Activated T-cell treated with anti-CD3 and anti-CD28 coated beads for 1 hour (primary cell): ENCODE measurements at places on chromosomes 7 and 10.

DNA sequence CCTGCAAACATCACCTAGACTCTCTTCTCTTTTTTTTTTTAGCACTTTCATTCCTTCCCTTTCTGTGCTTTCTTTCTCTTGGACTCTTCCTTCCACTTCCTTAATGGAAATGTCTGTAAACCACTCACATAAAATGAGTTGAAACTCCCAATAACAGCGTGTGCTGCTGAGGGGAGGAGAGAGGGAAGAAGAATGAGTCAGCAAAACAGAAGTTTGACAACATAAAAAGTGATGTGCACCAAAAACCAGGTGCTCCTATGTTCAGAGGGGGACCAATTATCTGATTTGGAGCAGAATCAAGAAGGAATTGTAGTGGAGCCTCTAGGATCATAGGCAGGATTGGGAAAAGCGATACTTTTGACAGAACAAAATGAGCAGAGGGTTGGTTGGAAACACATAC is 712.1 kb upstream of the IGFBP3 start:
- no peak for DNase-seq

- no peak for DNase-seq
Observed at GRCh38 chr10:3729397-3729976, 55.5 kb downstream of the KLF6 start.

DNA sequence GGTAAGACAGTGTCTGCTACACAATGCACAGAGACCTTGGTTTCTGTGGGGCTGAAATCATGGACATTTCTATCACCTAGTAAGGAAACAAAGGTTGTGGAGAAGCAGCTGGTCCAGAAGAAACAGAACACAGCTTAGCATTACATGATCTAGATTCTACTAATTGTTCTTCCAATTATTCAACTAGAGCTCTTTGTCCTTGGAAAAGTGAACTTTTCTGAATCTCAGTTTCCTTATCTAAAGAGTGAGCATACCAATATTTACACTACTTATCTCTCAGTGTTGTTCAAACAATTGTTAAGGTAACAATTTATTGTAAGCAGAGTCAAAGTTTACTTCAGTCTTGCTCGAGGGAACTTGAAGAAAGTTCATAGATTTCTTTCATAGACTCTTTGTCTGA is 42.3 kb upstream of the TRIM24 start:
- DNase-seq: no peak

GRCh38 chr10:62015994-62016393 is 114.5 kb downstream of the ARID5B start:
- no peak for DNase-seq

DNA sequence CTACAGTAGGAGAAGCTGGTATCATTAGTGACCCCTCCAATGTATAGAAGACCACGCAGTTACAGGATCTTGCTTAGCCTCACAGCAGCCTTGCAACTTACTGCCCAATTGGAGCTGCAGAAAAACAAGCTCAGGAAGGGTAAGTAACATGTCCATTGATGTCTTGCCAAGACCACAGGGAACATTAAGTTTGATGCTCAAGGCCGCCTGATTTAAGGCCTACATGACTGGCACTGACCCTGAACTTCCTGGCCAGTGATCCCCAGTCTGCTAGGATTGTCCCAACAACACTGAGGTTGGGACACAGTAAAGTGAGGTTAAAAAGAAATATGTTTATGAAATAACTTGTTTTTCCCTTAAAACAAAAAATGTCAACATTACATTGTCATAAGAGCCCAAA is 6.8 kb upstream of the GDF2 start:
- DNase-seq: no peak

DNA sequence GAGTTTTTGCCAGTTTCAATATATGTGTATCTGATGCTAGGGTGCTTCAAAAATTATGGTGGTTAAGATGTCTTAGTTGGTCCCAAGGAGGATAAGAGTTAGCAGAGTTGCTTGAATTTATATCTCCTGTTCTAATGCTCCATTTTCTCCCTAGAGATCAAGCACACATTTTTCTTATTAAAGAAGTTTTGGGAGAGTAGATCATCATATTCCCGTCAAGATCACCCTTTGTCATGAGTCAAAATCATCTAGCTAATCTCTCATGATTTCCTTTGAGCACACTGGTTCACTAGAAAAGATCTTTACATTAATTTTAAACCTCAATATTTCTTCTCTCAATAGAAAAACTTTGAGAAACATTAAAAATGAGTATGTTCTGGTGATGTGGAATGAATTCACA is 429.9 kb upstream of the SEMA3A start:
- no peak for DNase-seq

- DNase-seq: no peak
Observed at GRCh38 chr10:64191286-64191685, 670.1 kb downstream of the REEP3 start.

DNA sequence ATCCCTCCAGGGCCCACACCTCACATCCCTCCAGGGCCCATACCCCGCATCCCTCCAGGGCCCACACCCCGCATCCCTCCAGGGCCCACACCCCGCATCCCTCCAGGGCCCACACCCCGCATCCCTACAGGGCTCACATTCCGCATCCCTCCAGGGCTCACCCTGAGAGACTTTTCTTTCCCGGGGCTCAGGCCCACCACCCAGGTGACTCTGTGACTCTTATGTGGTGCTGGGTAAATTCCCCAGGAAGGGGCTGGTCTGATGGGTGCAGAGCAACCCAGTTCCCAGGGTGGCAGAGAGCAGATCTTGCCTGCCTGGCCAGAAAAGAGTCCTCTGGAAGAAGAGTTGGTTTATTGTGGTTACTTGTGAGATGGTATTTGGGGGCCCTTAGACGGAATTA is 290.7 kb downstream of the TCERG1L start:
- DNase-seq: no peak

DNA sequence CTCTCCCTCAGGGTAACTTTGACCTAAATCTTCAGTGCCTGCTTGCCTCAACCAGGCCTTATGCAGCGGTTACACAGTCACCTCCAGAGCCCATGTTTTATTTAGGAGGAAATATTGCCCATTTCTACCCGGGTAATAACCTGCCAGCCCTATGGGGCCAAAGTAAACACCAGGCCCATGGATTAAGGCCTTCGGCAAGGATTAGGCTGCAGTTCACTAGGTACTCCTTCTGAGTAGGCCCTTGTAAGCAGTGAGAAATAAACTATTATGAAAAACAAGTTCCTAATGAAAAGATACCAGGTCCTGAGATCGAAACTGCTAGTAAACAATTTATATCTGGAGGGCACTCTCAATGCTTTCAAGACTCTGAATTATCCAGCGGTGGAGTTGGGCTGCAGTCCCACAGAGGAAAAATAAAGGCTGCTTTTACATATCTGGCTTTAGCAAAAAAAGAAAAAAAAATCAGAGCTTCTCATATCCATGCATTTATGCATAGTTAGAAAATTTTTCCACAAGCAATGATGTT is 3.7 kb upstream of the HOXA10 start:
- DNase-seq: no peak

DNA sequence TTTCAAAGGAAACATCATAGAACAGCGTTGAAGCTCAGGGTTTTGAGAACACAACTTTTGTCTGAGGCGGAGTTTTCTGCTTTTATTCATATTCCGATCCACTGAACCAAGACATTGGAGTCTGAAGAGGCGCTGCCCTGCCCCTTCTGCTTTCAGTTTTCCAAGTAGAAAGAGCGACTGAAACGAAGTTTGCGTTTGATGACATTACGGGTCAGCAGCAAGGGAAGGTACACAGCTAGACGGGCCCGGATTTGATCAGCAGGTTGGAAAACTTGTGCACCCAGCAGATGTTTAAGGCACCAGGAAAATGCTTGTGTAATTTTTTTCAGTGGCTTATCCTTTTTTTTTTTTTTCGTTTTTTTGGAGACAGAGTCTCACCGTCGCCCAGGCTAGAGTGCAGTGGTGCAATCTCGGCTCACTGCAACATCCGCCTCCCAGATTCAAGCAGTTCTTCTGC is 720 bp downstream of the SUN1 start:
- no peak for DNase-seq

DNA sequence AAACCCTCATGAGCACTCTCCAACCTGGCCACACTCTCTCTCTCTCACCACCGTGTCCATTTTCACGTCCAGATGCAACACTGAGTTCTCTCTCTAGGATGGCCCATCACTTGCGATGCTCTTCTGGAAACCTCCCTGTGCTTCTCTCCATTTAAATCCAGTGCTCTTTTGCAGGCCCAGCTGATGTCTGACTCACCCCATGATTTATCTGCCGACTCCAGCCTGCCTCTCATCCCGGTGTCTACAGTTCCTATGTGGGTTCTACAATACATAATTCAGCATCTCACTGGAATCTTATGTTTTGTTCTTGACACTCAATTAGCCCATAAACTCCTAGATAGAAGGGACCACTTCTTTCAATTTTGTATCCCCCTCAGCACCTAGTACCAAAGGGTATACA is 5.0 kb downstream of the TPK1 start:
- DNase-seq: no peak

DNA sequence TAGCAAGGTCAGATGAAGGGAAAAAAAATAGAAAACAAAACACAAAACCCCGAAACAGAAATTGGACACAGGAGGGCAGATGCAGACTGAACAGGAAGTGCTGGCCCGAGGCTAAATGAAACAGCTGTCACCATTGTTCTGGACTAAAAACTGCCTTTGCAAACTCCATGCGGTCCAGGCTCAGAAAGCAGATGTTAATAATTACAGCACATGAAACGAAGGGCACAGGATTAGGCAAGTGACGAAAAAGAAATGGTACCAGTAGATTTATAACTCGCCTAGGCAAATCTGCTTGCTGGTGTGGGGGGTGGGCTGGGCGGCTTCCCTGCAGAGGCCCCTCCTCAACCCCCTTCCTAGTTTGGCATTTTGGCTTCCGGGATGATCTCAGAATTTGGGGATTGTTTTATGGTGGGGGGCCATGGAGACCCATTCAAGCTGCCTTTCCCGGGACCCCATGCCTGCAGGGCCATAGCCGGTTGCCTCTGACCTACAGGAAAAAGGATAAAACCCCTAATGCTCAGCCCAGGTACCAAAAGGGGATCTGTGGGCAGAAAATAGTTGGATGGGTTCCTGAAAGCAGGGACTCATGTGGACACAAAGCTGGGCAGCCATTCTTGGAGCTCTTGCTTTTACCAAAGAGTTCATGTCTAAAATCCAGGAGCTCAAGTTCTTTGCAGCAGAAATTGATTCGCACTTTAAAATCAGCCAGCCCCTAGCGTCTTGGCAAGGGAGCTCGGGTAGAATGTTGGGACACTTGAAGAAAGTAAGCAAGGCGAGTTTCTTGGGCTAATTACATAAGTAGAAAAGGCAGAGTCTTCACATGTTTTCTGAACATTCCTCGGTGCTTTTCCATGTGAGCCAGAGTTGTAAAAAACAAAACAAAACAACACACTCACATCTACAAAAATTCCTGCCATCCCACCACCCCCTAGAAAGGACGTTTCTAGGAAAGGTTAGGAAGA is 39.0 kb upstream of the EMX2 start:
- DNase-seq: no peak

DNA sequence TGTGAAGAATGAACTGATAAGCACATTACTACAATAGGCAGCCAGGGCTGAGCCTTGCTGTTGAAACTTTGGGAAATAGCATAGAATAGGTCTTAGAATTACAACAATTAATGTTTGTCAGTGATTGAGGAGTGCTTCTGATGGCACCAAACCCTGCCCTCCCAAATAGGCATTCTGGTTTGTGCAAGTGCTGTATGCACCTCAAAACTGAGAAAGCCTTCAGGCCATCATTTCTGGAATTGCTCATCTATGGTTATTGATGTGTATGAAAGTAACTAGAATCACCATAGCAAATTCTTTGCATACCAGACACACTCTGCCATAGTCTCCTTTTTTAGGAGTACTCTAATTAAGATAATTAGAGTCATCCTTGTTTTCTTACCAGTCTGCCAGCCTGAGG is 585.0 kb upstream of the MBL2 start:
- DNase-seq: no peak

GRCh38 chr7:106012935-106013439 is 49.9 kb downstream of the CDHR3 start:
- DNase-seq: no peak

- DNase-seq: no peak
Observed at GRCh38 chr7:81433692-81434331, 336.0 kb downstream of the HGF start.

- DNase-seq: no peak
Observed at GRCh38 chr7:114940220-114940619, 18.3 kb downstream of the MDFIC start.

GRCh38 chr7:117896339-117896738 is 23.1 kb upstream of the CTTNBP2 start:
- DNase-seq: no peak

DNA sequence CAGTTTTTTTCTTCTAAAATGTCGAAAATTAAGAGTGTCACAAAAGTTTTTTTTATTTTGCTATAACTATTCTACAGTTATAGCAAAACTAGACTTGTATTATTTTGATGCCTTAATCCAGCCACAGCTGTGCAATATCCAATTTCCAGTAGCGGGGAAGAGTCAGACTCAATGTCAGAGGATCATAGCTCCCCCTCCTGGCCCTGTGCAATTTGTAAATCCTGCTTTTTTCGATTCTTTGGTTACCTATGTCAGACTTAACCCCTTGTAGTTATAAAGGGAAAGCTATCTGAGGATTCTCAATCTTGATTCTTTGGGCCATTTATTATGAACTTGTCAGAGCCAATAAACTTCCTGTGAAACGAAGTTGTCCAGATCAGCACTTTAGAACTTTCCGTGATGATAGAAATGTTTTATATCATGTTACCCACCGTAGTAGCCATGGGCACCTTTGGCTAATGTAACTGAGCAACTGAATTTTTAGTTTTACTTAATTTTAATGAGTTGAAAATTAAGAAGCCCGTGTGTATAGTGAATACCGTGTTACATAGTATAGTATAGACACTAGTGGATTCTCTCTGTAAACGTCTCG is 87.7 kb upstream of the PRKCQ start:
- no peak for DNase-seq

- no peak for DNase-seq
Observed at GRCh38 chr10:28400176-28400575, 97.3 kb upstream of the MPP7 start.

GRCh38 chr10:52750629-52751028 is 22.0 kb downstream of the MBL2 start:
- no peak for DNase-seq

DNA sequence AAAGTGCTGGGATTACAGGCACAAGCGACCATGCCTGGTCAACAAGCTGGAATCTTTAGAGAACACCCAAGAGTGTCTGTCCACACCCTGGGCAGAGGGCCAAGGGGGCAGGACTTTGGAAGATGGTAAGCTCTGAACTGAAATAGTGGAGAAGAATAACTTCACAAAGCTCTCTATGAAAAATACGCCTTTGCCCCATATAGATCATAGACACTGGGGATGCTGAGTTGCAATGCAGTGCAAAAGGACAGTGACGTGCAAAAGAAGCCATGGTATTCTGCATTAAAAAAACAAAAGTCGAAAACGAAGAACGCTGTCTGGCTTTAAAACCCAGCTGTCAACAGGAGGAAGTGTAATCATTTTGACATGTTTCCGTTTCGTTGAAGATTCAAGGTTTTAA is 353.6 kb downstream of the CALN1 start:
- DNase-seq: no peak
